ENCODE measurements at places on chromosomes 2 and 18.

DNA sequence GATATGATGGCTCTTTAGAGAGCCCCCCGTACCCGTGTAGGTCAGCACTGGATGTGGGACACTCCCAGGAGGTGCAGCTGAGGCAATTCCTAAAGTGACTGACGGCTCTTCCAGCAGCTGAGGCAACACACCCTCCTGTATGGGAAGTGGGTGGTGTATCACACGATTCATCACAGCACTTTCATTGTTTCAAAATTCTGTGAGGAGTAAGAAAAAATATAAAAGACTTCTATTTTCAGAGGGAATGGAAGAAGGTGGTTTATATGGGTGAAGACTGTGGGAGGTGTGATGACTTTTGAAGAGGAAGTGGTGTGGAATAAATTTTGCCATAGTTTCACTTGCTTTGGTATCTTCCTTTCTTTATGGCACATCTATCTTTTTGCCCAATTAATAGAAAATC is 22.3 kb downstream of the QPCT start:
- DNase-seq, result no peak

GRCh38 chr2:207399301-207399700 is 130.5 kb upstream of the CREB1 start:
- DNase-seq, result no peak

DNA sequence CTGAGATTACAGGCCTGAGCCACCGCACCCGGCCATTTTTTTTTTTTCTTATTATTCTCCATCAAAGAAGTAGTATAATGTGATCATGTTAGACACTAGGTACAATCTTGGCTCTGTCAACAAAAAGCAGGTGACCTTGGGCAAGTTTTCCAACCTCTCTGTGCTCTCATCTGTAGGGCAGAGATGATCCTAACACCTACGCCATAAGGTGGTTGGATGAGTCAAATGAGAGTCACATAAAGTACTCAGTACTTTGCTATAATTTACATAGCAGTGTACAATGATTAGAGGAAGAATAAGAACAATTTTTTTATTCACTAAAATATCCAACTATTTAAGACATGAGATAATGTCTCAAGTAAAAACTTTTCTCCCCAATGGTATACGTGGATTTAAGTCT is 128.6 kb downstream of the TGIF1 start:
- DNase-seq, result no peak

GRCh38 chr18:49016648-49017539 is 66.1 kb upstream of the SMAD7 start:
- no peak for DNase-seq
